ENCODE measurements at places on chromosomes 3 and 15. TPM values are rescaled to one million over a fixed set of nuclear protein-coding genes. Genes with fewer than 3 reads are reported as not detected.

- no peaks in the 10 kb centered on the region for H3K36me3 ChIP-seq
- no peak overlapping the region for H3K4me3 ChIP-seq
- no peaks in the 10 kb centered on the region for H3K27me3 ChIP-seq
- no peak for DNase-seq
- H3K4me1 ChIP-seq, result no peaks in the 10 kb centered on the region
These were observed 121.6 kb downstream of the ADAMTS17 start for GRCh38 chr15:100220058-100220768.

- H3K4me3 ChIP-seq, result no peak overlapping the region
- peak overlapping the region; percentile 42 for H3K27ac ChIP-seq
- H3K36me3 ChIP-seq, result no peaks in the 10 kb centered on the region
- peaks cover 4% of the 10 kb centered on the region for H3K4me1 ChIP-seq
These were observed 53.0 kb downstream of the ZNF148 start for GRCh38 chr3:125322166-125322565.

The HRH1 gene
- 3.9 TPM for total RNA-seq

The ASB14 gene
- total RNA-seq, result not detected

GRCh38 chr15:44545913-44546802 lies 9.2 kb downstream of the EIF3J start:
- H3K27me3 ChIP-seq, result no peaks in the 10 kb centered on the region
- H3K4me1 ChIP-seq, result peaks cover 54% of the 10 kb centered on the region
- H3K4me3 ChIP-seq, result no peak overlapping the region
- H3K27ac ChIP-seq, result no peak overlapping the region
- DNase-seq, result no peak
- H3K36me3 ChIP-seq, result no peaks in the 10 kb centered on the region

The MCF2L2 gene
- total RNA-seq, result 4.6 TPM

The ZNF80 gene
- total RNA-seq, result not detected

GRCh38 chr3:189490337-189490736 lies 140.9 kb upstream of the TP63 start:
- no peak overlapping the region for H3K4me3 ChIP-seq
- no peaks in the 10 kb centered on the region for H3K36me3 ChIP-seq
- no peaks in the 10 kb centered on the region for H3K27me3 ChIP-seq
- H3K27ac ChIP-seq, result no peak overlapping the region
- no peaks in the 10 kb centered on the region for H3K4me1 ChIP-seq

GRCh38 chr3:175046601-175047000 lies 187.5 kb downstream of the NAALADL2 start:
- no peak for DNase-seq
- no peaks in the 10 kb centered on the region for H3K27me3 ChIP-seq
- H3K4me1 ChIP-seq, result no peaks in the 10 kb centered on the region
- no peak overlapping the region for H3K4me3 ChIP-seq
- H3K36me3 ChIP-seq, result no peaks in the 10 kb centered on the region
- no peak overlapping the region for H3K27ac ChIP-seq
